ENCODE measurements at places on chromosomes 1 and 21.

- no peak for DNase-seq
Measured at GRCh38 chr1:184101571-184101970, 50.0 kb downstream of the TSEN15 start.

DNA sequence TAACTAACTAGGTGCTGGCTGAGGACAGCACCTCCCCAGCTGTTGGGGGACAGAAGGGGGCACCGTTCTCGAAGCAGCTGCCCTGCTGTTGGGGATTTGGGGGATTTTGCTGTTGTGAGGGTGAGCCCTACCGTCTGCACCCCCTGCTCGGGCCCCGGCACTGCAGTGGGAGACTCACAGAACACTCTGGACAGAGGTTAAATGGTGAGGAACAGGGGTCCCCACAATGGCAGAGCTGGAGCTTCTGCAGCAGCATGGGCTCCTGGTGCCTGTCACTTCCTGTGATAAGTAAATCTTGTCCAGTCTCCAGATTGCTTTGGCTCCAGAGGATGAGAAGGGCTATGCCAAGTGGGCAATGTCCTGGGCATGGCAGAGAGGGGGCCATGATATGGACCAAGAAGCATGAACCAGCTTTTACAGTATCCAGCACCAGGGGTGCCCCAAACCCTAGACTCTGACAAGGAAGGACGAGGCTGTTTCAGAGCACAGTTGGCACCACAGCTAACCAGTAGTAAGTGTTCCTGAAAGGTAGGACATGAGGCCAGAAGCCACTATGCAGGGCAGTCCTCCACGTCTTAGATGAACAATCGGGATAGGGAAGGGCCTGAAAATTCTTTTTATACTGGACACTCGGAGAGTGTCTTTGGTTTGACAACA, 365.1 kb upstream of the VAMP3 start:
- no peak for DNase-seq

GRCh38 chr1:229360420-229360819, 17.6 kb upstream of the CCSAP start:
- DNase-seq = no peak

- DNase-seq = no peak
Measured at GRCh38 chr1:22567197-22567596, 3.9 kb downstream of the EPHA8 start.

- no peak for DNase-seq
Measured at GRCh38 chr1:212669102-212669501, 30.5 kb downstream of the BATF3 start.

DNA sequence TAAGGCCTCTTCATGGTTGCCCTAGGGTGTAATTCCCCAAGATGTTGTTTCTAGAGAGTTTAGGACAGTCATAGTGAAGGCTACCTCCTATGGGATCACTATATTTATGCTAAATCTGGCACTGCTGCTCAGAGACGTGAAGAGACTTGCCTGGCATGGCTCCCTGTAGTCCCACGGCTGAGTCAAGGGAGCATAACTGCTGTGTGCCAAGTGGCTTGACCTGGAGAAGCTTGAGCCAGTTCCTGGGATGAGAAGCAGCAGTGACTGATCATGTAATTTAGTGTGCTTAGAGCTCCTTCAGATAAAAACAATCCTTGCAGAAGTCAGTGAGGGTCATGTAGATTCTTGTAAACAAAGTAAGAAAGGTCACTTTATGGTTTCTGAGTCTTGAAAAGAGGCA, 68.9 kb upstream of the TSPAN2 start:
- DNase-seq = no peak

- DNase-seq = peak; percentile 40
Measured at GRCh38 chr1:235888119-235888643, 21.5 kb upstream of the LYST start.

All from CD4-positive, alpha-beta T cell treated with Interleukin-1 beta for 1 hour (primary cell).